Stimulated activated CD4-positive, alpha-beta T cell treated with anti-CD3 and anti-CD28 coated beads, Interleukin-4, amount 100 ng/mL, for 4 hours (primary cell): ENCODE measurements at places on chromosomes 4 and X.

- no peak for DNase-seq
These were observed 44.6 kb upstream of the GC start for GRCh38 chr4:71828470-71828869.

GRCh38 chr4:24809815-24810405, 14.5 kb downstream of the SOD3 start:
- DNase-seq: no peak

DNA sequence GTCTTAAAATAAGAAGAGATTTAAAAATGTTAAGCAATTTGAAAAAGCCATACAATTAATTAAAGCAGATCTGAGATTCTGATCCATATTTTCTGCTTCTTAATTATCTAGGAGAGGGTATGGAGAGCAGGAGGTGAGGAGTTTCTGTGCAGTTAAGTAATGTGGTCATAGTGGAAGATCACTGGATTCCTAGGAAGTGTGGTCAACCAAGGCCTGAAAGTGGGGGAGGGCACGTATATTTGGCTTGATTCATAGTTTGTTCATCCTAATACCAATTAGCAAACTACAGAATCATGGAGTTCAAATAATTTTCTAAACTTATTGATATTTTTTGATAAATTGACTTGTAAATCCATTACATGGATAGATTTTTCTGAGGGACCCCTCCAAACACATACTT, 768.3 kb downstream of the RAPGEF2 start:
- DNase-seq: no peak

DNA sequence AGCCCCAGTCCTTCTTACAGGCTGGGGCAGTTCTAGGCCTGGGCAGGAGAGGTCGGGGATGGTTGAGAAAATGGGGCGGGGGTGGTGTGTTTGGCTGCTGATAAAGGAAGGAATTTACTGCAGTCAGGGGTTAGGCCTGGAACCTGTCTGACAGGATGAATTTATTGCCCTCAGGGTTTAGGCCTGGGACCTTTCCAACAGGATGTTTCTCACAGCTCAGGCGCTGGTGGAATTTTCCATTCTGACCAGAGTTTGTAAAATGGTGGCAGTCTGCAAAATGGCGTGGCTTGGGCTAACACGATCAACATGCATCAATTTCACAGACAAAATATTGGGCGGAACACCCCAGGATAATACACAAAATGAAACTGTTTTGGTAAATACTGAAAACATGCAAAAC, 83.5 kb upstream of the SPIN4 start:
- no peak for DNase-seq

- DNase-seq: no peak
These were observed 9.1 kb downstream of the NSG1 start for GRCh38 chr4:4395849-4396627.

DNA sequence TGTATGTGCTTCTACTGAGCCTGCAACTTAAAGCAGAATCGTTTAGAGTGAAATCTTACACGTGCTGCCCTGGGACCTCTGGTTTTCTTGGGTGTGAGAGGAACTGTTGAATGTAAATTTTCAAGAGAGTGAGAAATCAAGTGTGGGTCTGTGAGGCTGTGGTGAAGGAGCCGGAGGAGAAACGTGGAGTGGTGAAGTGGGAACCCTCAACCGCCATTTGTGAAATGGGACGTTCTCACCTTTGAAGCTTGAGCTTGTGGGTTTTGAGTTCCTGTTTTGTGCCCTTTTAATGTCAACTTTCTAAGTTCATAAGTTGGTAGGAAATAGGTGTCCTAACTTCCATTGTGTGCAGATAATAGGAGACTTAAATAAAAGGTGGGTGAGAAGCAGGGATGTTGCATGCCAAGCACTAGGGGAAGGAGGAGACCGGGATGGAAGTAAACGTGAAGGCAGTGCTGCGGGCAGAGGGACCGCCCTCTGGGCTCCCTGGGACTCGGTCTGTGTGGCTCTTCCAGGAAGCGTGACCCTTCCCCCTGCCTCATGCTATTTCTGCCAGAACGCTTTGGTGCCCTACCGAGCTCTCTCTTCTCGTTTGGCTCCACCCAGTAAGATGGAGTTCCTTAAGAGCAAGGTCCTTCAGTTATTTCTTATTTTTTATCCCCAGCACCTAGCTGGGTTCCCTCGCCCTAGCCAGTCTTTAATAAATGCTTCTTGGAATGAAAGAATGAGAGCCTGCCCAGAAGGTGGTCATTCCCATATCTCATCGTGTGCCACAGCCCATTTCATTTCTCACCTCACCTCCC, 56.0 kb downstream of the TMEM131L start:
- peak; percentile 44 for DNase-seq

DNA sequence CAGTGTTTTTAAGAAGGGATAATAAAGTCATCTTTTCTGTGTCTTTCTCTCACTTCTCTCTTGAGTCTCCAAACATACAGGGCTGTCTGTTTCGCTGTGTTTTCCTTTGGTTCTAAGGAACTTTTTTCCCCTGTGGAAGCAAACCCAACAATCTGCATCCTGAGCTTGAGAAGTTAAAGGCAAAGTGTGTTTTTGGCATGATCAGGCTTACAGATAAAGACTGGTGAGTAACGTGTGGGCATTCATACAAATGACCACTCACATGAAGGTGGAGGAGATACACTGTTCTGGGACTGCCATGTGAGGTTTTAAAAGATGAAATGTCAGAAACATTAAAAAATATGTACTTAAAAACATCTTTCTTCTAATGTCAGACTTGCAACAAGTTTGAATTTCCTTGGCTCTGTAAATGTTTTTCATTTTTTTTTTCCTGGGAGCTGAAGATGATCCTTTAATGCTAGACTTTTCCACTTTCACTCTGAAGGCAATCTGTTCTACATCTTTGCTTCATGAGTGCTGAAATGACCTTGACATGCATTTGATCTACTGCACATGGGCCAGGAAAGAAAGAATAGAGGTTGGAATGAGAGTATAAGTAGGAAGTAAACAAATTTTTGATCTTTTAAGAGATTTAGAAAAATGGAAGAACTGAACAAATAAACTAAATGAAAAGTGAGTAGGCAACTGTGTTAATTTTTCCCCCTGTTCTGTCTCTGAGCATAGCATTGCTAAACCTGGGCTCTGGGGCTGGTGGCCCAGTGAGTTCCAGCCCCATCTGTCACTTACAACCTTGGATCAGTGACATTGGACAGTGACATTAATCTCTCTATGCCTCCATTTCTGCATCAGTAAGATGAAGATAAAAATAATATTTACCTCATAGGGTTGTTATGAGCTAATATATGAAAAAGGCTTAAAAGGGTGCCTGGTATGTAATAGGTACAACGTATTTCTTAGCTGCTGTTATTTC, 151.1 kb upstream of the TBC1D9 start:
- DNase-seq: no peak

- no peak for DNase-seq
These were observed 47.8 kb downstream of the SPARCL1 start for GRCh38 chr4:87481377-87481776.

- no peak for DNase-seq
These were observed 36.1 kb downstream of the MTTP start for GRCh38 chr4:99610605-99611175.

DNA sequence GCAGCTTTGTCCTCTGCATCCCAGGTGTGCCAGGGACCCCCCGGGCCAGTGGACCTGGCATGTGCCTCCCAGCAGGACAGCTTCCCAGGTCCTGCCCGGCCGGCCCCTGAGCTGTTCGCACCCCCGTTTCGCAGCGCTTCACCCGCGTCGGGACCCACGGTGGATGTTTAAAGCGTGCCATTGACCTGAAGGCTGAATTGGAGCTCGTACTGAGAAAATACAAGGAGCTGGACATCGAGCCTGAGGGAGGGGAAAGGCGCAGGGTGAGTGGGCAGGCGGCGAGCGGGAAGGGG, 7.9 kb downstream of the UVSSA start:
- no peak for DNase-seq

DNA sequence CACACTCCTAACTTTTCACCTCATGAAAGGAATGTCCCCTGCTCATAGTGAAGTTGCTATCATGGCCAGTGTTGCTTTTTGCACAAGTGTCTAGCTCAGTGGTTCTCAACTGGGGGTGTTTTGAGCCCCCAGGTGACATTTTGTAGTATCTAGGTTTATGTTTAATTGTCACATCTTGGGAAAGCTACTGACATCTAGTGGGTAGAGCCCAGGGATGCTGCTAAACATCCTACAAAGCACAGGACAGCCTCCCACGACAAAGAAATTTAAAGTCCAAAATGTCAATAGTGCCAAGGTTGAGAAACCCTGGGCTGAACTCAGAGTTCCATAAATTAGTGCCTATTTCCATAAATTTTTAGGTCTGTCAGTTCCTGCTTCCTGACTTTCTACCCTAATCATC, 70.7 kb upstream of the HCCS start:
- no peak for DNase-seq

GRCh38 chrX:106927700-106928099, 7.5 kb downstream of the CLDN2 start:
- DNase-seq: no peak

DNA sequence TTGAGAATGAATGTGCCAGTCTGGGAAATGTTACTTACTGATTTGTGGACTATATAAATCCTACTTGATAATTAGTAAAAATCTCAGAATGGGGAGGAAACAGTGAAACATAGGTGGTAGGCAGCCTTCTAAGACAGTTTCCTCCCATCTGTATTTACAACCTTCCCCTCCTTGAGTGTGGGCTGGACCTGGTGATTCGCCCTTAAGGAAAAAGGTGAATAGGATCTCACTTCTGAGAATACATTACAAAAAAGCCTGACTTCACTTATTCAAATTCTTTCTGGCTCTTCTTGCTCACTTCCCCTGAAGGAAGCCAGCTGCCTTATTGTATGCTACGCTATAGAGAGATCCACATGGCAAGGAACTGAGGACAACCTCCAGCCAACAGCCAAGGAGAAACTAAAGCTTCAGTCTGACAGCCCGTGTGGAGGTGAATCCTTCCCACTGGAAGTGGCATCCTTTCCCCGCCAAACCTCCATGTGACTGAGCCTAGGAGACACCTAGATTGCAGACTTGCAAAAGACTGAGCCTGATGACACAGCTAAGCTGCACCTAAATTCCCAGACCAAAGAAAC, 585.0 kb downstream of the STPG2 start:
- no peak for DNase-seq

DNA sequence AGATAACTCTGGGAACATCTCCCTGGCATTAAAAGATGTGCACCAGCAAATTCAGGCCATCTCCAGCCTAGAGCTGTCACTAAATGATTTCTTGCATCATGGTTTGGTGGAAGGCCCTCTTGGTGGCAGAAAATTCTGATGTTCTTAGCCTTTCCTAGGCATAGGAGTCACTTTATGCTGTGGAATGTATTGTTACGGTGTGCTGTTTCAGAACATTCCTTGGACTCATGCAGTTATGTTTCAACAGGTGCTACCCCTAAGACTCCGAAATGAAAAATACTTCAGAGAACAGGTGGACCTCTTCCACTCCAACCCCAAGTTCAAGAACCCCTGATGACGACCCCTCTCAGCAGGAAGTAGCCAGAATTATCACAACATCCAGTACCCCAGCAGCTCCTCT, 20.3 kb upstream of the PAPSS1 start:
- no peak for DNase-seq

GRCh38 chr4:122665161-122665929, 44.5 kb upstream of the IL21 start:
- no peak for DNase-seq

DNA sequence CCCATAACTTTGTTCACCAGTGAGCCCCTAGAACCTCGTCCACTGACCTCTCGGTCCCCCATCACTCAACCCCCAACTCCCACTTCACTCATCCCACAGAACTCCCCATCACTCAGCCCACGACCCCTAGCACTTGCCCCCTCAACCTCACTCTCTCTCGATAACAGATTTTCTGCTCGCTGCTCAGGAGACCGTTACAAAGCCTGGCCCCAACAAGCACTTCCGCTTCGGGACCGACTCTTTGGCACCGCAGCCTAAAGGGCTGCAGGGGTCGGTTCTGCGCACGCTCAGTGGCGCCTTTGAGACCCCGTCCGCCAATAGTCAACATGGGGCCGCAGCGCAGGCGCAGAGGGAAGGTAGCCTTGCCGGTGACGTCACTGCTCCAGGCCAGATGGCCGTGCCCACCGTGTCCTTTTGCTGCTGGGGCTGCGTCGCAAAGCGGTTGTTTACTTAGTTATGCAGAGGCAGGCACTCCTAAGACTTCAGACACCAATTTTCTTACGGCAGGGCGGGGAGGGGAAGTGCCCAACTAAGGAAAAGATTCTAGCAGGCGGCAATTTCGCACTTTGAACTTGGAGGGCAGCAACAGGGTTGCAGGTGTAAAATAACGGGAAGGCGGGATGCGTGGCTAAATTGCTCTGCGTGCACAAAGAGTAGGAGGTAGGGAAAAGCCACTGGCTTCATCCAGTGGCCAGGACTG, at the start of gene ZNF182:
Gene ZNF182 (minus strand): TSS at position 232 of the 700 bp plus-strand sequence. CDS start 1,380 bp downstream, outside the sequence.
- DNase-seq: peak; percentile 89

GRCh38 chr4:102139132-102139573, 206.1 kb downstream of the SLC39A8 start:
- no peak for DNase-seq

GRCh38 chrX:74924449-74925224, 615 bp downstream of the NEXMIF start:
- DNase-seq: peak; percentile 15

GRCh38 chr4:123667496-123667895, 270.9 kb downstream of the SPRY1 start:
- no peak for DNase-seq

DNA sequence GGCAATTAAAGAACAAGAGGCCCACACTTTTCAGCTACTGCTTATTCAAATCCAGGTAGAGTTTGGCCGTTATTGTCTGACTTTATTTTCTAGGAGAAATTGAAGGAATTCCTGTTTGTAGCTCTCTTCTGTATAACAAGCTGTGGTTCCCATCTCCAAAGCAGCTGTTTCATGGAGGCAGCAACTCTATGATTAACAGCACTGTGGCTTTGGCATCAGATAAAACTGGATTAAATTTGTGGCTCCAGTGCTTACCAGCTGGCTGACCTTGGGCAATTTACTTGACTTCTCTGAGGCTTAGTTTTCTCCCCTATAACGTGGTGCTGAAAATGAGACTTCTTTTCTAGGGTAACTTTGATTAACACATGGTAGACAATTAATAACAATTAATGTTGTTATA, 28.1 kb downstream of the SLC30A9 start:
- no peak for DNase-seq

DNA sequence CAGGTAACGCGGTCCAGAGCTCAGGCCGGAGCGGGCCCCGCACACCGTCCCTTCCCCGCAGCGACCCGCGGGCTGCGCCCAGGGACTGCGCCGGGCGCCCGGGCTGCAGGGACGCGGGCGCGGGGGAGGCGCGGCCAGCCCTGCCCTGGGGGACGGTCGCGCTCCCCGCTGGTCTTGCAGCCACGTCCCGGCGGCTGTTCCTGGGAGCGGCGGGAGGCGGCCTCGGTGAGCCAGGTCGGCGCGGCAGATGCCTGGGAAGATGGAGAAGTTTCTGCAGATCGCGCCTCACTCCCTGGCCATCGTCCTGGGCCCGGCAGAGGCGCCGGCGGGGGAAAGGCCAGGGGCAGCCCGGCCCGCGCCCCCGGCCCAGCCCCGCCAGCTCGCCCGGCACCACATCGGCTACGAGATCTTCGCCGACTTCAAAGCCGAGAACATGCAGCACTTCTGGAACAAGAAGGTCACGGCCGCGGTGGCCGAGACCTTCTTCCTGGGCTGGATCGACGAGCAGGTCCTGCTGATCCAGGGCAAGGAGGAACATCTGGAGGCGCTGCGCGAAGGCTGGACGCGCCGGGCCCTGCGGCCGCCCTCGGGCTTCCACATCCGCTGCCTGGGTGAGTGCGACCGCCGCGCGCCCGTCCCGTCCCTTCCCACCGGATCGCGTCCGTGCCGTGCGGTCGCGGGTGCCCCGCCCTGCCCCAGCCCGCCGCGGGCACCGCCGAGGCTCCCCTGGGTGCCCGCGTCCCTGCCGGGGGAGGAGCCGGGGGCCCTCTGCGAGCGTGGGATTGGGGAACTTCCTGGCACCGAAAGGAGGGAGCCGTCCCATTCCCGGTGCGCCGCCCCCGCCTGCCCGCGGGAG, 107.4 kb upstream of the STOX2 start:
- DNase-seq: no peak

GRCh38 chrX:146907391-146908240, 93.1 kb upstream of the CXorf51A start:
- no peak for DNase-seq
